Stimulated activated CD4-positive, alpha-beta T cell treated with anti-CD3 and anti-CD28 coated beads, Interleukin-1b, Interleukin-23, amount 100 ng/mL, for 1 hour (primary cell): ENCODE measurements at places on chromosomes 4 and X.

- DNase-seq: no peak
Observed at GRCh38 chr4:183173580-183174526, 74.8 kb downstream of the WWC2 start.

- DNase-seq: no peak
Observed at GRCh38 chr4:47619691-47620090, 134.6 kb downstream of the ATP10D start.

GRCh38 chrX:17725181-17725580, 12.1 kb upstream of the SCML1 start:
- DNase-seq: no peak

GRCh38 chrX:15207994-15208393, 61.9 kb downstream of the ASB9 start:
- DNase-seq: no peak

- DNase-seq: no peak
Observed at GRCh38 chr4:181674315-181674875, 568.8 kb upstream of the TENM3 start.

- DNase-seq: no peak
Observed at GRCh38 chr4:149715822-149716585, 99.6 kb downstream of the IQCM start.

- DNase-seq: no peak
Observed at GRCh38 chr4:61517144-61517543, 317.0 kb downstream of the ADGRL3 start.

DNA sequence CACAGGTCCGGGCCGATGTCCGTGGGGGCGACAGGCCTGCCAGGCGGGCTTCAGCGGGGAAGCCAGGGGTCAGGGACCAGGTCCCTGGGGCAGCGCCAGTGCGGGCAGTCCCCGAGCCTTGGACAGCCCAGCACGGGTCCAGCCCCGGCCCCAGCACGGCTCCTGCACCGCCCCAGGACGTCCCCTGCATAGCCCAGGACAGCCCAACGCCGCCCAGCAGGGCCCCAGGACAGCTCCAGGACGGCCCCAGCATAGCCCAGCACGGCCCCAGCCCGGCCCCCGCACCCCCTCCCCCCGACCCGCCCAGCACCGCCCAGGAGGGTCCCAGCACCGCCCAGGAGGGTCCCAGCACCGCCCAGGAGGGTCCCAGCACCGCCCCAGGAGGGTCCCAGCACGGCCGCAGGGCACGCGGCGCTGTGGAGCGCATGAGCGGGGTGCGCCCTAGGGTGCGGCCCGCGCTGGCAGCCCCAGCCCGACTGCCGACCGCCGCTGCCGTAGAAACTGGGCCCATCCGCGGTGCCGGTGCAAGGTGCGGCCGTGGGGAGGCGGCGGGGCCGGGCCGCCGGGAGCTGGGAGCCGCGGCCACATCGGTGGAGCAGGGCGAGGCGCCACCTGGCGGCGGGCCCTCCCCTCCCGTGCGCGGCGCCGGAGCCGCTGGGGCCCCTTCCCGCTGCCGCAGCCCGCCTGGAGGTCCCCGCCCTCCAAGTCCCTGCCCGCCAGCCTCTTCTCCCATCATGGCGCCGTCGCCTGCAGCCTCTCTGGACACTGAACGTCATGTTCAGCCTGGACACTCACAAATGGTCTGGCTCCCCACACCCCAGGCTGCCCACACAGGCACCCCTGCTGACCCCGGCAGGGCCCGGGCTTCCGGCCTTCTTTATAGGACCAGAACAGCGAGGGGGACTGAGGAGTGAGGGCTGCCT, 106.8 kb upstream of the NKX1-1 start:
- DNase-seq: peak; percentile 46

GRCh38 chr4:76681996-76682395, 215.9 kb downstream of the SOWAHB start:
- no peak for DNase-seq

- no peak for DNase-seq
Observed at GRCh38 chr4:139416073-139416673, 37.7 kb upstream of the RAB33B start.

- DNase-seq: no peak
Observed at GRCh38 chrX:11287505-11287904, 5.7 kb upstream of the AMELX start.

DNA sequence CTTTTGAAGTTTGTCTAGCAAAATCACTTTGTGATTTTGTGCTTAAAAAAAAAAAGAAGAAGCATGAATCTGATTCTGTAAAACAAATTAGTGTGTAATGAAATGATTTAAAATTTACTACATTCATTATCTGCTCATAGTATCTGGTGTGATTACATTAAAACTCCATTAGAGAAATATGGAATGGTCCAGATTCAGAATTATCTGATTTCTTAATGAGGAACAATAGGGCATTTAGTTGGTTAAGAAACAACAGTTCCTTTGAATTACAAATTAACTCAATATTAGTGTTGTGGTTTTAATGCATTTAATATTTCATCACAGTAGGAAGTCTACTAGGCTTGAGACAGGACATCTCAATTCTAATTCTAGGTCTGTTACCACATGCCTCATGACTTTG, 57.9 kb upstream of the PDHA1 start:
- DNase-seq: no peak

DNA sequence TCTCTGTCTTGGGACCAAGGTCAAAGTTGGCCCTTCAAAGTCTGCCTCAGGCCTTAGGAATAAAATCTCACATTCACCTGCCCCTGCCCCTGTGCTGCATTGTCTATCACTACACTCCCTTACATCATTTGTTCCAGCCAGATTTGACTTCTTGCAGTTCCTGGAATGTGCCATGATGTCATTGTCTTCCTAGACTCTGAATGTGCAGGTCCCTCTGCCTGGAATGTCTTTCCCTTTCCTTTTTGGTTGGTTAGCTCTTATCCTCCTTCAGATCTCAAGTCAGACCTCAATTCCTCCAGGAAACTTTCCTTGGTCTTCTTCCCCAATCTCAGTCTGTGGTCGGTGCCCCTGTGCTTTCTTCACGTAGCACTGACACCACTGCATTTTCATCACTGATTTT, 67.7 kb upstream of the EFNB1 start:
- DNase-seq: no peak

GRCh38 chr4:7418131-7418943, 16.4 kb downstream of the PSAPL1 start:
- DNase-seq: no peak

GRCh38 chr4:47640911-47641310, 155.8 kb downstream of the ATP10D start:
- no peak for DNase-seq

- DNase-seq: no peak
Observed at GRCh38 chr4:20086067-20086798, 165.5 kb upstream of the SLIT2 start.

- DNase-seq: no peak
Observed at GRCh38 chr4:88969746-88970145, 87.2 kb downstream of the FAM13A start.

GRCh38 chr4:138671106-138671505, 344.5 kb upstream of the NOCT start:
- DNase-seq: no peak

DNA sequence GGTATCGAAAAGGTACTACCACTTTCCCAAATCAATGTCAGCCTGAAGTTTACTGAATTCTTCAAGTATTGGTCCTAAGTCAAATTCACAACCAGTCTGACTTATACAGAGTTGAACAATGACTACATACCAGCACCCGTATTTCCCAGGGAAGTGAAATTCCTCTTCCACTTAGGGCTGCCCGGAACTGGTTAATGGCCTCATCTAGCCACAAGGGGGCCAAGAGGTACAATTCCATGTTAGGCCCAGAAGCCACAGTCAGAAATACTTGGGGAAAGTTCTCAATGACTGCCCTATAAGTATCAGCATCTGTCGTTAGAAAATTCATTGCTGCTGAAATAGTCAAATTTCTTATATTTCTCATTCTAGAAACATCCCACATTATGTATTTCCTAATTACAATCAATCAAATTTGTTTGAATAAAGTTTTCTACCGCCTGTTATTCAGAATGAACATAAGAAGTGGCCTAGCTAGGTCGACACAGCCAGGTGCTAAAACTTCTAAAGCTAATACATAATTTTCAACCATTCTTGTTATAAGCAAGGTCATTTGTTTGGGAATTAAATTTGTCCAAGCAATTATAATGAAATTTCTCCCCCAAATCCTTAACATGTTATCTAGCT, 5.6 kb upstream of the PCDH7 start:
- no peak for DNase-seq

DNA sequence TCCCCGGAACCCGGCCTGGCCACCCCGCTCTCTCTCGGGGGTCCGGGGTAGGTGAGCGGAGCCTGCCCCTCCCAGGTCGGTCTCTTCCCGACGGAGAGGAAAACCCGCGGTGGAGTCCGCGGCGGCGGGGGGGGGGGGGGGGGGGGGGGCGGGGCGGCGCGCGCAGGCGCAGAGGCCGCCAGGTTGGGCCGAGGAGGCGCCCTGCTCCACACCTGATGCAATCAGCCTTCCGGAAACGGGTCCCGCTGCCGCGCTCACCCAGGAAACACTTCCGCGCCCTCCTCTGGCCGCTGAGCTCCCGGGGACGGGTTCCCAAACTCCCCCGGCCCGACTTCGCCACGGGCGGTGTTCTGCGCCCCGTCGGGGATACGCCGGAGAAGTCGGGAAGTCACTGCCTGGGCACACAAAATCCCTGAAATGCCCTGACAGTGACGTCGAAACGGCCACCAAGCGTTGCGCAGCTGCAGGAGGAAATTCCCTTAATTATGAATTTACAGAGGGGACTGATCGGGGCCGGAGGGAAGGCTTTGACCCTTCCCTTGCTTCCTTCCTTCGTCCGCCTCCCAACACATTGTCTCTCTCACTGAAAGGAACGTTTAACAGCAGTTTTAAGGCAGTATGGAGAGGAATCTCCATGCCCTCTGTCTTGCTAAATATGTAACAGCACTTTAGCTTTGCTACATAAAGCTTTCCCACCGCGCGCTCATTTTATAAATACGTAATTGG, 2.1 kb upstream of the APBB2 start:
- DNase-seq: no peak

GRCh38 chr4:529563-529962, 30.6 kb downstream of the PIGG start:
- DNase-seq: no peak

- DNase-seq: no peak
Observed at GRCh38 chrX:627510-627981, 3.0 kb upstream of the SHOX start.

DNA sequence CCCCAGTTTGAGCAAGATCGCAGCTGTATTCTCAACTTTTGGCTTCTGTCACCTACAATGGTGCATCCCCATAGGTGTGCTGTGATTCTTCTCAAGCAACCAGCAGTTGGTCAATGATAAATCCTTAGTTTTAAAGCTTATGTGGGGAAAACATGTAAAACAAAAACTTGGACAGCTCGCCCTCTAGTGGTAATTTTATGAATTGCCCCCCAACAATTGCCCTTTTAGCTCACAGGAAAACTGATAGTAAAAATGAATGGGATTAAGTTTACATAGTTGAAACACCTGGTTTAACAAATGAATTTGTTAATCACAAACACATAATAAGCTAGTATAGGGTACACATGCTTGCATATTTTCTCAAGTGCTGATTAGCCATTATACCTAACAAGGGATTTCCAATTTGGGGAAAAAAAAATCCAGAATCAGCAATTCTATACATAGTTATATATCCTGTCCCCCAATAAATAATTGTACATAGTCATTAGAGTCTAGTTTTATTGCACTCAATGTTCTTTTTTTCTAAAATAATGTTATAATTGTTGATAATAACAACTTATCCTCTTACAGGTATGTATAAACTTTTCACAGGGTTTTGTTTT, 30.1 kb downstream of the TEX13A start:
- DNase-seq: no peak

- DNase-seq: no peak
Observed at GRCh38 chrX:16592194-16592770, 57.7 kb upstream of the S100G start.

GRCh38 chrX:144334577-144334976, 450.7 kb downstream of the UBE2NL start:
- DNase-seq: no peak

DNA sequence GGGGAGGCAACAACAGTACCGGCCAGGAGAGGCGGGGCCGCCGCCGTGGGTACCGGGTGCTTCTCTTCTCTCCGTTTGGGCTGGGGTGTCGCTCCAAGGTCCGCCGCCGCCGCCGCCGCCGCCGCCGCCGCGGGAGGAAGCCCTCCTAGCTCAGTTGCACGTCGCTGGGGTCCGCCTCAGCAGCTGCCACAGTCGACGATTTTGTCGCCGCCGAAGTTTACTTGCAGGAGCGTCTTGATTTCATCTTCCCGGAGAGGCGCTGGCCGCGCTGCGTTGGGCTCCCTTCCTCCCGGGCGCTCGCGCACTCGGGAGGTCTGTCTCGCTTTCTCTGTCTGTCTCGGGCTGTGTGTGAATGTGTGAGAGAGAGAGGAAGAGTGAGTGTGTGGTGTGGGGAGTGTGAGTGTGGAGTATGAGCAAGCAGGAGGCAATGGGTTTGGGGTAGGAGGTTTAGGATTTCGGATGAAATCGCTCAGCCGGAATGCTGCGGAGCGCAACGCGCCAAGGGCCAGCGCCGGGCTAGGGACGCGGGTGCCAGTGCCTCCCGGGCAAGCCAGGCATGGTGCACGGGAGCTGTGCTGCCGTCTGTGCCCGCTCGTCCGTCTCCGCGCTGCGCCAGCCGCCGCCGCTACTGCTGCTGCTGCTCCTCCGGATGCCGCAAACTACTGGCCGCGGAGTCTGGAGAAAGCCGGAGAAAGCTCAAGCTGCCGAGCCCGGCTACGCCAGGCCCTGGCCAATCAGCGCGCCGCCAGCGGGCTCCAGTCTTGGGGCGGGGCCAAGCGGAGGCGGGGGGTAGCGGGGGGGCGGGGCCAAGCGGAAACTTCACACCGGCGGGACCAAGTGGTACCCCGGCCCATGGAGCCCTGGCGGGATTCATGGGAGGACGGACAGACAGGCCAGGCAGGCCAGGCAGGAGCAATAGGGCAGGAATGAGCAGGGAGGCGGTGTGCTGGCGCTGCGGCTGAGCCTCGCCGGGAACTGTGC, at the start of gene PCDH19:
Gene PCDH19, minus strand, starts transcription at position 664 of the 981 bp plus-strand sequence. CDS start 1,676 bp downstream, outside the sequence.
- no peak for DNase-seq

GRCh38 chr4:2402941-2403340, 15.5 kb downstream of the ZFYVE28 start:
- DNase-seq: no peak

GRCh38 chr4:163048447-163048846, 118.2 kb downstream of the NAF1 start:
- DNase-seq: no peak

GRCh38 chrX:131975851-131976250, 47.3 kb upstream of the STK26 start:
- no peak for DNase-seq

- no peak for DNase-seq
Observed at GRCh38 chr4:150072471-150072870, 5.8 kb upstream of the DCLK2 start.
